Fibroblast of skin of abdomen (primary cell): ENCODE measurements at places on chromosomes 11 and 22.

DNA sequence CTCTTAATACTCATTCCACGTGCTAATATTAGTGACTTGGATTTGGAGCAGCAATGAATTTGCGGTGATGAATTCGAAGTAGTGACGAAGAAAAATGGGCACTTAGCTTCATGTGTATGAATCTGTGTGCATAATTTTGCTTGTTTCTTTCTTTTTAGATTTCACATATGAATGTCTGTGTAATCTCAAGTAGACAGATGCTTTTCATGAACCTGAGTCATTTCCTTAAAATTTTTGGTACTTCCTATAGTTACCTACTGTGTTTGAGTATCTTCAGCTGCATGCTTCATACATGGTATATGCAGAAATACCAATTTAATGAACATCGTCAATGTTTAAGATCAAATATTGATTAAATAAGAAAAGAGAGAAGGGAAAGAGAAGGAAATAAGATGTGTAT, 540.2 kb downstream of the RAB38 start:
- DNase-seq, result no peak

DNA sequence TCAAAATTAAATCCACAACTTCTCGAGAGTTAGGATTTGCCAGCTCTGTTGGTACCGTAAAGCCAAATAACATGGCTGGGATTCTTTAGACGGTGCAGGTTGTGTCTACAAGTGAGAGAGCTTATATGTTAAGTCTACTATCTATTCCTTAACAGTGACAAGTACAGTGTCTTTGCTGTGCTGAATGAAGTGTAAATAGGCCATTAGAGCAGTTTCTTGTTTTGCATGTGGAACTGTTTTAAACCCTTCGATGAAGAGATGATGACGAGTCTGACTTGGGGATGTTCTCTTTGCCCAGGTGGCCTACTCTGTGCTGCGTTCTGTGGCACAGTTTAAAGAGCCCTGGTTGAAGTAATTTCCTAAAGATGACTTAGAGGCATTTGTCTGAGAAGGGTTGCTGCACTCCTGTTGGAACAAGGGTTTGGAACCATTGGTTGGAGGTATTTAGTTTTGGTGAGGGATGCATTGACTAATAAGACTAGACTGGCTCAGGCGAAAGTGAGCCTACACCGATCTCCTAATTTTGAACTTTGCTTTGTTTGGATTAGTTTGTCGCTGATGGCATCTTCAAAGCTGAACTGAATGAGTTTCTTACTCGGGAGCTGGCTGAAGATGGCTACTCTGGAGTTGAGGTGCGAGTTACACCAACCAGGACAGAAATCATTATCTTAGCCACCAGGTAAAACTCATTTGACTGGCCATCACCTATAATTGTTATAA, 988 bp downstream of the RPS3 start:
- no peak for DNase-seq

GRCh38 chr22:45999379-45999971, 22.5 kb upstream of the WNT7B start:
- DNase-seq, result no peak

GRCh38 chr11:29129844-29130243, 887.0 kb downstream of the KCNA4 start:
- DNase-seq, result peak; percentile 42

DNA sequence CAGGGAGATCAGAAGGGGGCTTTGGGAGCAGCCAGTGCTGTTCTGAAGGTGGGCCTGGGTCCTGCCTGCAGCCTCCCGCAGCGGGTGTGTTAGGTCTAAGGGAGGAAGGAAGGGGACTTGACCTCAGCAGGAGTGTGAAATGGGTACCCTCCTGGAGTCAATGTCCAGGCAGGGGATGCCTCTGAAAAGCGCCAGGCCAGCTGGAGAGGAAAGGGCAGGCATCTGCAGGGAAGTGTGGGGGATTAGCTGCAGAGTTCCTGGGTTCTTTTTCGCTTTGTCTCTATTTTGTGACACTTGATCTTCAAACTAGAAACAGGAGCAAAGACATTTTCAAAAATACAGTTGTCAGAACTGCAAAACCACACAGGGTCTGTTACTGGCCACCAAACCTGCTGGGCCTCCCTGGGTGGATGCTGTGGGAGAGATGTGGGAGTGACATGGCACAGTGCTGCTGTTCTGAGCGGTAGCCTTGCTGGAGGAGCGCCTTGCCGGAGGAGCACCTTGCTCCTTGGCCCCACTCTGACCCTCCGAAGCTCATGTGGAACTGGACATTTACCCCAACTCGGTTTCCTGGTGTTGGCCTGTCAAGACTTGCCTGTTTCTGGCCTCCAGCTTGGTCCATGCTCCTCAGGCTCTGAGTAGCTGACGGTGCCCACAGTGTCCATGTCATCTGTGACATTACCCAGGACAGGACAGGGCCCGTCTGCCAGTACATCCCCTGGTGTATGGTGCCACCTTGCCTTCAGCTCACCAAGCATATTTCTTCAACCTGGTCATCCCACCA, 25.9 kb downstream of the MED15 start:
- DNase-seq, result no peak

GRCh38 chr11:127018683-127019279, 18.2 kb upstream of the KIRREL3 start:
- no peak for DNase-seq

DNA sequence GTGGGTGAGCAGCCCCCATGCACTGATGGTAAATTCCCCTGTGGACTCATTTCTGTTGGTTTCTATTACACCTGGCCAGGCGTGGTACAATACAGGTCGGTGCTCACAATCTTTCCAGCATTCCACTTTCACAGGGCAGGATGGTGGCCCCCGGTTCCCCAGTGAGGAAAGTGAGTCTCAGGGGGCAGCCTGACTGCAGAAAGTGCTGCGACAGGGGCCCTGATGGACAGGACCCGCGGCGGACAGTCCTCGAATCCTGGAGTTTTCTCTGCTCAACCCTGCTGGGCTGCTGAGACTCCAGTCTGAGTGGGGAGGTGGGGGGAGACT, 3.1 kb upstream of the PGGHG start:
- DNase-seq, result no peak

GRCh38 chr11:83249445-83249844, 36.7 kb downstream of the CCDC90B start:
- DNase-seq, result no peak

DNA sequence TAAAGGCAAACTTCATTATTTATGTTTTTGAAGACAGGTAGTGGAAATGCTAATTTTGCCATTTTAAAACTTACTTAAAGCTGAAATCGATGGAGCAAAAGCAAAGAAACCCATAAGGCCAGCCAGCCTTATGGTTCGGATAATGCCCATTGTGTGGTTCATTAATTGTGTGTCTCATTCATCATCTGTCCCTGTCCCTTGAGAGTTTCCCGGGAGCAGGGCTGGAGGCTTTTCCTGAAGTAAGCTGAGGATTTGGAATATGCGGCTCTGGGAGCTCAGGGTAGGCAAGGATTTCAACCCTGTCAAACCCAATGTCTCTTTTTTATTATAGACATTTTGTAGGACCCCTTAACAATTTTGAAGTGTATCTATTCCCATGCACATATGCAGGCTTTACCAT, 790.0 kb upstream of the KIRREL3 start:
- DNase-seq, result no peak

DNA sequence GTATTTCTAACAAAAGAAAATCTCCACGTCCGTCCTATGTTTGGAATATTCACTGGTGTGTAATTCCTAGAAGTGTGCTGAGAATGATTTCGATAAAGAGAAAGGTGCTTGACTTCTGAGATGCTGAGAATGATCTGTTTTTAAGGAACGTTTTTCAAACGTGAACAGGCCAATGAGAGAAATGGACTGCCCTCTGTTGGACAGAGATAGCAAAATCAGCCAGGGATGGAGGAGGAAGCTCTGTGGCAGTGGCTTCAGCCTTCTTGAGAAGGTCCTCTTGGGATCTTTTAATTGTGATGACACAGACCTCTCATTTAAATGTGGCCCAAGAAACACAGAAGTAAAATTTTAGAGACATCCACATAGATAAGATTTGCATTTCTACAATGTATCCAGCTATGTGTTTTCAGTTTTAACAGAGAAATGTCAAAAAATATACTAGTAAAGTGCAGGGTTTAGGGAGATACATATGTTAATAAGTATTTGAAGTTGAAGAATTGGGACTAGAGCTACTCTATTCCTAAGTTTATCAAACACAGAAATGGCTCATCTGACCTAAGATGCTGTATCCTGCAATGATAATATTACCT, 84.0 kb upstream of the RCN1 start:
- DNase-seq, result peak; percentile 37

DNA sequence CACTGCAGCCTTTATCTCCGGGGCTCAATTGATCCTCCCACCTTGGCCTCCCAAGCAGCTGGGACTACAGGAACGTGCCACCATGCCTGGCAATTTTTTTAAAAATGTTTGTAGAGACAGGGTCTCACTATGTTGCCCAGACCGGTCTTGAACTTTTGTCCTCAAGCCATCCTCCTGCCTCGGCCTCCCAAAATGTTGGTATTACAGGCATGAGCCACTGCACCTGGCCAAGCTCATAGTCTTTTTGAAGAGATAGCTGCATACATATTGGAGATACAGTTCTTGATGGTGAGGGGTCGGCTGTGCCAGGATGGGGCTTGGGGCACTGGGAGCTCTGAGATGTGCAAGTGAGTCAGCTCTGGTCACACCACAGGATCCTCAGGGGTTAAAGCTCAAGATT, 53.2 kb downstream of the CHRDL2 start:
- no peak for DNase-seq

DNA sequence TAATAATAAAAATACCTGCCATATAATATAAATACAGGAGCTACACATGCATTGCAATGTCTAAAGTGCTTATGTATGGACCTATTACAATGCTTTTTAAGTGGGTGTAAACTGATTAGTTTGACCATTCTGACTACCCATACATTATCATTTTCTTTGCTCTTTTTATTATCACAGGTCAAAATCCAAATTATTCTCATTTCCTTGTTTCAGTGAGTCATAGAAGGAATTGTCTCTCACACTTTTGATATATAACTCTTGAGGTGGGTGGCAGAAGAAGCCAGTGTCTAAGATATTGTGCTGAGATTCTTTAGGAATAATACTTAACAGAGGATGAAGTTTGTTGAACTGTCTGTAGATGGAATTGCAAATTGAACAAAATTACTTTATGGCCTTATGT, 35.6 kb downstream of the GAS2 start:
- no peak for DNase-seq

DNA sequence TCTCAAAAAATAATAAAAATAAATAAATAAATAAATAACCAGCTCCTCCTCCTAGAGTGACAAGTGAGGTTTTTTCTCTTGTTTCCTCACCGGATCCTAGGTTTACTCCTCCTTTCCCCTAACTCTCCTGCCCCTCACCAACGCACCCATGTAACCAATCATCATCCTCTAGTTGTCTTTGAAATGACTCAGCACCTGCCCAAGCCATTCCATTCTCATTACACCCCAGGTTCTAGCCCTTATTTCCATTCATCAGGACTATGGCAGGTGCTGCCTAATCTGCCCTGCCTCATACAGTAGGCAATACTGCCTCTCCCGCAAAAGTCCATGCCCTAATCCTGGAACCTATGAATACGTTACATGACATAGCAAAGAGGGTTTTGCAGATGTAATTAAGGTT, 60.4 kb downstream of the BUD13 start:
- no peak for DNase-seq

DNA sequence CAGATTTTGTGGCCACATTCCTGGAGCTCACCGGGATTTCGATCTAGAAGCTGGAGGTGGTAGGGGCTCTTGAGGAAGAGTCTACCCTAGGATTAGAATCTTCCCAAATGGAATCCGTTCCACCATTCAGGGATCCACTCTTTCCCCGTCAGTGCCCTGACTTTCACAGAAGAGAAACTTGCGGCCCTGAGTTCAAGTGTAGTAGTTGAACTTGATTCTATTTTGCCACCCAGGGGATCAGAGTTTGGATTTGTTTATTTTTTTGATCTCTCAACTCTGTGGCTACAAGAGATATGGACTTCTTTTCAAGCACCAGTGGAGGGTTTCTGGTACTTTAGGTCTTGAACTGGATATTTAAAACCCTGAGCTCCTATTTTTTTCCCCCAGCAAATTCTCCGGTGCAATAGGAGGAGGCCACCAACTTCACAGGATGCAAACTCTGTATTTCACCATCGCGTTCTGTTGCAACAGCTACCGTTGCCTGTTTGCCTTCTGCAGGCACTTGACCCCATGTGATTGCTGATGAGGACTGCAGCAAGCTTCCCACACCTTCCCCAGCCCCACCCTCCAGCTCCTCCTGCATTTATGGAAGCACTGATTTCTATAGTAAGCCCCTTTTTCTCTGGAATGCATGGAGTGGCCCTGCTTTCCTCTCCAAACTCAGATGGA, 14.8 kb upstream of the MRGPRF start:
- no peak for DNase-seq

DNA sequence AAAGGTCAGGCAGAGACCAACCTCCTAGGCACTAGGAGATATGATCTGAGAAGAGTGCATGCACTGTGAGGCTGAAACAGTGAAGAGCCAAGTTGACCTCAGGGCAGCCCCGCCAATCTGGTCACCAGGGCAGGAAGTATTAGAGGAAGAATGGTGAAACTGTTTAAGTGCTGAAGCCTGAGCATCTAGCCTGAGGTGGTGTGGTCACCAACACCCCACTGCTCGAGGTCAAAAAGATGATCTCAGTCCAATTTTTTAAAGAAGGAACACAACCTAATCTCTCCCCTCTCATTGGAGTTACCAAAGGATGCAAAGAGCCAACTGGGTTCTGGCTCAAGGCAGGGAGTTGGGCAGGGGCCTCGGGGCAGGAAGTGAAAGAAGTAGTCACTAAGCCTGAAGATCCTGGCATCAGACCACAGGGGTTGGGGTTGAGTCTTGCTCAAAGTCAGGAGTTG, 4.0 kb downstream of the APBB1 start:
- DNase-seq, result no peak

DNA sequence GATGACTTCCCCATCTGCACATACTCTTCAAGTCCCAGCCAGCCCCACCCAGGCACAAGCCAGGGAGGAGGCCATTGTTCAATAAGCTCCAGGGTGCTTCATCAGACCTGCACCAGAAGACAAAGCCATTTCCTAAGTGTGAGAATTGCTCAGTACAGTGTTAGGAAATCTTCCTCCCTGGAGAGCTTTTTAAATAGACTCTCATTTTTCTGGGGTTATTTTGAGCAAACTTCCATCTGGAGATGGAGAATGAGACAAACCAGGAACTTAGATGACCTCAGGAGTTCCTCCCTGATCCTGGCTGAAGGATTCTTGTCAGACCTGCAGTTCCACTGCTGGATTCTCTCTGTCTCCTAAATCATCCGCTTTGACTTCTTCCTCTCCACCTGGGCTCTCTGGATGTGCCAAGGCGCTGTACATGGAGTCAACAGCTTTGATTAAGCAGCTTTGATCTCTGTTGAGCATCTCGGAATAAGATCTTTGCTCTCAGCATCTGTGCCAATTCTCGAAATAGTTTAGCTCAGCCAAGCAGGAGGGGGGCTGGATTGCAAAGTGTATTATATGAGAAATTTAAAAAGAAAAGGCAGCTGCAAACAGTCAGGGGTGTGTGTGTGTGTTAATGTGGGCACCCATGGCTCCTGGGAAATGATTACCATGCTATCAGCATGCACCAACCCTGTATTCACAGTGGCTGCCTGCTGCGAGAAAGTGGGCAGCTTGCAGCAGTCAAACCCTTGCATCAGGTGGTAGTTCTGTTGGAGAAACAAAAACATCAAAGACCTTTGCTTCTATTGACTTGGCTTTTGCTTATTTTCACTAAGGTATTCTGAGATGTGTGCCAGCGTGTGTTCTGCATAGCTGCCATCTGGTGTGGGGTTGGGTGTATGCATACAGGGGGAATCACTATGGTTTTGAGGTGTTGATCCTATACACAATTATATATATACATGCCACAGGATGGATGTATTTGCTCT, 70.2 kb upstream of the NAV2 start:
- DNase-seq, result peak; percentile 28
